ENCODE measurements at places on chromosomes 16 and 17. TPM values are rescaled to one million over a fixed set of nuclear protein-coding genes. Genes with fewer than 3 reads are reported as not detected.

- no peak for DNase-seq
Observed at GRCh38 chr16:2842340-2843000, 12.4 kb downstream of the ZG16B start.

- DNase-seq = no peak
Observed at GRCh38 chr17:31803494-31804213, 55.4 kb downstream of the COPRS start.

GRCh38 chr17:70366386-70366785, 197.1 kb downstream of the KCNJ2 start:
- no peak for DNase-seq

GRCh38 chr17:75995385-75995925, 5.2 kb upstream of the CDK3 start:
- no peak for DNase-seq

The TAC4 gene
- not detected for total RNA-seq

The VMO1 gene
- total RNA-seq = not detected

The DLX3 gene
- not detected for total RNA-seq

The SETD1A gene
- 1.0 TPM for total RNA-seq

Measured in Daoy (cell line).